HCEC 1CT (cell line): ENCODE measurements at places on chromosomes 11 and 22.

DNA sequence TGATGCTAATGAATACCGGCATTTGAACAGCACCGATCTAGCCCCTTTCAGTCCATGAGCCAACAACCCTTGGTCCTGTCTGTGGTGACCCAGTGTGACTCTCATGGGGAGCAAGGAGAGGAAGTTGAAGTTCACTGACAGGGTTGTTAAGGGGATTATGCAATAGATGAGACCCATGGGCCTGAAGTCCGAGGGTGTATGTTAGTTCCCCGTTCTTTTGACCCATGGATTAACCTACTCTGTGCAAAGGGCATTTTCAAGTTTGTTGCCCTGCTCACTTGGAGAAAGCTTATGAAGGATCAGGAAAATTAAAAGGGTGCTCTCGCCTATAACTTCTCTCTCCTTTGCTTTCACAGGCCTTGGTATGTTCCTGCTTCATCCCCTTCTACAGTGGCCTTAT lies 4.9 kb downstream of the PNPLA3 start:
- DNase-seq, result no peak

GRCh38 chr11:102316346-102316904 lies 859 bp upstream of the BIRC3 start:
- DNase-seq, result no peak

DNA sequence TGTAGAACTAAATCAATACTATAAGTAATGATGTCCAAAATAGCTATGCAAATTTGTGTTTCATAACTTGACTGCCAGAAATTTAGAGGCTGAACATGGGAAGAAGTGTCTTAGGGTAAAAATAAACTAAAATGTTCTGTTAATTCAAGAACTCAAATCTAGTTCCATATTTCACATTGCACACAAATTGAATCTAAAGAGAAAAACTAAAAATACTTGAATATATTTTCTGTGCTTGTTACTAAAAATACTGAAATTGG lies 43.5 kb downstream of the FANCF start:
- no peak for DNase-seq

GRCh38 chr11:93489841-93490240 lies 53.4 kb downstream of the SMCO4 start:
- DNase-seq, result no peak

GRCh38 chr22:47918276-47918921 lies 1155.9 kb downstream of the TBC1D22A start:
- no peak for DNase-seq

GRCh38 chr11:77167791-77168190 lies 39.7 kb downstream of the MYO7A start:
- DNase-seq, result no peak

GRCh38 chr11:126355324-126355925 lies at the start of gene ST3GAL4:
Gene ST3GAL4, plus strand, starts transcription at chr11:126355686. Its CDS starts 50,470 bp downstream, at chr11:126406156.
- DNase-seq, result peak; percentile 60

- no peak for DNase-seq
Observed at GRCh38 chr11:125182573-125182972, 18.0 kb downstream of the PKNOX2 start.

DNA sequence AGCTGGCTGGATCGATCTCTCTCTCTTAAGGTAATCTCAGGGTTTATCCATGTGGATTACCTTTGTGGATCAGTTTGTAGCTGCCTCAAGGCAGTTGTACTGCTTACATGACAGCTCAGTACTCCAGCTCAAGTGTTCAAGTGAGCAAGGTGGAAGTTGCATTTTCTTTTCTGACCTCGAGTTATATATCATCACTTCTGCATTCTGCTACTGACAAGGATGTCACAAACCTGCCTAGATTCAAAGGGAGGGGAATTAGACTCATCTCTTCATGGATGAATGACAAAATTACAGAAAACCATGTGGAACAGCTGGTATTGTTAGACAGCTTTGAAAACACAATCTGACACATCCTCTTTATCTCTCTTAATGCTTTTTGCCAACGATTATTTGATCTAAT lies 6.1 kb upstream of the TCN2 start:
- no peak for DNase-seq

DNA sequence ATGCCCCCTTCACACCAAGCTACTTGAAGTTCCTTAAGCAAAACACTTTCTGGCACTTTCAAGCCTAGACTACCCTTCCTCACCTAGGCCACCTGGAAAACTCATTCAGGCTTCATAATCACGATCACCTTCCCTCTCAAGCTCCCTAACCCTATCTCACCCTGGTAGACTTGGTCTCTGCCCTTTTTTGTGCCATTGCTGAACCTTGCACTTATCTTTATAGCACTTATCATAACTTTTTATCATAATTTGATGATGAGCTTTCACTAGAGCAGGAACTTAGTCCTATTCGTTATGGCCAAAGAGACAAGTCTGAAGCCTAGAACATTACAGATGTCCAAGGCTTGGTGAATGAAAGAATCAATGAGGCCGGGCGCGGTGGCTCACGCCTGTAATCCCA lies 5.5 kb downstream of the SLC35F2 start:
- DNase-seq, result no peak

DNA sequence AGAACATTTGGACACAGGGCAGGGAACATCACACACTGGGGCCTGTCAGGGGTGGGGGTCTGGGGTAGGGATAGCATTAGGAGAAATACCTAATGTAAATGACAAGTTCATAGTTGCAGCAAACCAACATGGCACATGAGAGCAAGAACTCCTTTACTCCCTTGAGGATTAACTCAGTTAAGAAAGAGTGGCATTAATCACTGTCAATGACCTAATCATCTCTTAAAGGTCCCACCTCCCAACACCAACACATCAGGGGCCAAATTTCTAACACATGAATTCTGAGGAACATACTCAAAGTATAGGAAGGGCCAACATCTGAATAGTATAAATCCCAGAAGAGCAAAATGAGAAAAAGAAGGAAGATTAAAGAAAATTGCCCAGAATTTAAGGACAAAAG lies 272.9 kb downstream of the SWAP70 start:
- DNase-seq, result no peak

DNA sequence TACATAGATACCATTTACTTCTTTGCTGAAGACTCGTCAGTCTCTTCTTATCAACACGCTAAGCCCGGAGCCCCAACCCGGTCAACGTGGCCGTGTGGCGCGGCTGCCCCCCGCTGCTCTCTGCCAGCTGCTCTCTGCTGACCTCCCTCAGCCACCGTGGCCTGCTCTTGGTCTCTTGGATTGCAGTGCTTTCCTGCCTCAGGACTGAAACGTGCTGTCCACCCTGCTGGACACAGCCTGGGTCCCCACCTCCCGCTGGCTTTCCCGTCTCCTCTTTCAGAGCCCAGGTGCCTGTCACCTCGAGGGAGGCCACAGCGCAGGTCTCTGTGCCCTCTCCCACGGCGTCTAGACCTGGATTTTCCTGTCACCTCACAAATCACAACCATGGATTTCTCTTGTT lies 388.1 kb upstream of the B3GAT1 start:
- no peak for DNase-seq

DNA sequence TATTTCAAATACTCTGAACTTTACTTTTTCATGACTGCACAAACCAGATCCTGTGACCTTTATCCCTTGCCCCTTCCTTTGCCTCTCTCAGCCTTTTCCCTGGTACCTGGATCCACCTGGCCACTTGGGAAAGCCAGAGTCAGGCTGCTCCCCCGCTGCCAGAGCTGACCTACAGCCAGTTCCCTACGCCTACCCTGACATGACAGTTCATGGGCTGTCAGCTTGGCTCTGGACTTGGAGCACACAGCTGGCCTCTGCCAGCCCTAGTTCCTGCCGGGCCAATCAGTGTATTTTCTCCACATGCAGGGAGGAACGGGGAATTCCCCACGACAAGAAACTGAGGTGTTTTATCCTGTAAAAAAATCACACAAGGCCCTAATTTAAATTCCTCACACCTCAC lies 382.6 kb downstream of the INSC start:
- no peak for DNase-seq

DNA sequence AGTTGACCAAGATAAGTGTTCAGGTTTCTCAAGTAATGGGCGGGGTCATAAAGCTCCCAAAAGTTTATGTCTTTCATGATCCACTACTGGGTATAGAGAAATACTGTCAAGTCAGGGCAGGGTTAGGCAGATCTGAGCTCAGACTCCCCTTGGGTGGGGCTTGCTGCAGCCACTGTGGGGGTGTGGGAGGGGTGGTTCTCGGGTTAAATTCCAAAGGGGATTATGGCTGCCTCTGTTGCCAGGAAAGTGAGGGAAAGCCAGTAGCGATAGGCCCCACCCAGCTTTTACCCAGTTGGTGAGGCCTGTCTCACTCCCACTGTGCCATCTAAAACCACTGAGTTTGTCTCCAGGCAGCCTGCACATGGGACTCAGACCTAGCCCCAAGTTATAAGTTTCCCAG lies 37.8 kb downstream of the DLG2 start:
- DNase-seq, result no peak

- no peak for DNase-seq
Observed at GRCh38 chr22:26828311-26828710, 170.9 kb downstream of the MIAT start.
